ENCODE measurements at places on chromosomes 13 and 19.
A peak's percentile ranks its signal among the peaks of the same experiment; 100 is the strongest.

DNA sequence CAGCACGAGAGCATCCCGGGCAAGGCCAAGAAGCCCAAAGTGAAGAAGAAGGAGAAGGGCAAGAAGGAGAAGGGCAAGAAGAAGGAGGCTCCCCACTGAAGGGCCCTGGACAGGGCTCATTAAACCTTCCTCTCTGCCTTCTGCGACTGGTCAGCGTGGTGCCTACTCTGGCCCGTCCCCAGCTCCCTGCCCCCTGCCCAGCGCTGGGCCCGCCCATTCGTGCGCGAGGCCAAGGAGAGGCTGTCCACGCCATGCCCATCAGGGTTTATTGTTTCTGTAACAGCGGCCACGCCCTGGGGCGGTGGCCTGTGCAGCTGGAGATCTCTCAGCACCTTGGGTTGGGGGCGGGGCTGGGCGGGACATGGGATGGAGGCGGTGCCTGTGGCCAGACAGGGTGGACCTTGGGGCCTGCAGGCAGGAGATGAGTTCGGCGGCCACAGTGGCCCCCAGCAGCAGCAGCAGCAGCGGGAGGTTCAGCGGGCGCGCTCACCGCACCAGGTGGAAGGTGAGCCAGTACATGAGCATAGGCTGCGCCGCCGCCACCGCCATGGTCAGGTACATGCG, 897 bp downstream of the C19orf33 start:
- no peak for DNase-seq

DNA sequence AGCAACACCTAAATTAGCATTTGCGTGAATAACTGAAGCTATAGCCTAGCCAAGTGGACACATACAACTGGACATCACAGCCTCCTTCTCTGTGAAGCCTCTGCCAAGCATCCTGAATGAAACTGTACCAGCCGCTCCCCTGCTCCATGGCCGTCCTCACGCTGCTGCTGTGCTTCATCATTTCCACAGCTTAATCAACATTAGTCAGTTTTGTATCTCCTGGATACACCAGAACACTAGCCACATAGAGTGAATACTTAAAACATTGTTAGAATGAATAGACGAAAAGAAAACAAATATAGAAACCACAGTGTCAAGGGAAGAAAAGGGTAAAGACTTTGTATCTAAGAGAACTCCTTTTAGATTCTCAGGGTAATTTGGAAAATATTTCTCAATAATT, 1526.9 kb downstream of the EFNB2 start:
- DNase-seq, result no peak

DNA sequence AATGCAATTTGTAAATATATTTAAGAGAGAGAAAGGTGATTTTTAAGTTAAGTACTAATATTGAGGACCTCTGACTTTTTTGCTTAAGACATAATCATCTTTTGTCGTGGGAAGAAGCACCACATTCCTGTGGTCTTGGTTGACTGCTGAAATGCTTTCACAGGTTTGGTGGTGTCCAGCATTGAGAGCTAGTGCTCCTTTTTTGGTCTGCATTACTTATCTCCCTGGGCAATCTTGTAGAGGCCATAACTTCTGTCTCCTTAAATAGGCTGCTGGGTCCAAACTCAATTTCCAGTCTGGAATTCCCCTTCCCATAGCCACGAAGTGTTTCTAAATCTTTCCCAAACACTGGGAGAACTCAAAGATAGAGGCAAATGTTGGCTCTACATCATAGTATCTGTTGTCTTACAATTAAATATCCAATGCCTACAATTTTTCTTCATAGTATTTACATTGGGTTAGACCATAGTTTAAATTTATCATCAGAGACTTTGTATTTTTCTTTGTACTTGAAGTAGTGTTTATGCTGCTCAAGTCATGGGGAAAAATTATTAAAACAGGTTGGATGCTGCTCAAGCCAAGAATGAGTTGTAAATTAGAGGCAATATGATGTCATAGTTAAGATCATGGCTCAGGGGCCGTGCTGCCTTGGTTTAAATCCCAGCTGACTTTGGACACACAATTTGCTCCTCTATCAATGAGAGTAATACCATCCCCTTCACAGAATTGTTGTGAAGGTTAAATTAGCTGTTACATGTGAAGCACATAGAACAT, 105.6 kb downstream of the POSTN start:
- DNase-seq, result no peak

DNA sequence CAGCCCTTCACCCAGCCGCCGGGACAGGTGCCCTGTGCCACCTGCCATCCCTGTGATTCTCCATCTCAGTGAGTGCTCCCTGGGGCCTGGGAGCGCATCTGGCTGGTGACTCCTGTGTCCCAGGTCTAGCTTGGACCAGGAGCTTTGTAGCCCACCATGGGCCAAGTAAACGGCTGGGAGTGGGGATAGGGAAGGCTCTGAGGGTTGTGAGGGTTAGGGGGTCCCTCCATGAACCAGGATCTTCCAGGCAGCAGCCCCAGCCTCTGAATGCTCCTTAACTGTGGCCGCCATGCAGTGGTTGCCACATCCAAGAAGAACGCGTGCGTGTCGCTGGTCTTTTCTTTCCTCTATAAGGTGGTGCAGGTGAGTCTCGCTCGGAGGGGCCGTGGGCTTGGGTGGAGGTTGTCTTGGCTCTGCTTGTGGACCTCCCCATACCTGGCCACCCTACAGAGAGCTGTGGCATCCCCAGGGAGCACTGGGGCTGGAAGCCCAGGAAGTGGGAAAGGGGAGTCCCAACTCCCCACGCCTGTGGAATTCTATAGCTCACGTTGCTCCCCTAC, 8.4 kb downstream of the AP1M1 start:
- no peak for DNase-seq

- DNase-seq, result peak; percentile 26
These were observed 41.8 kb upstream of the ZNF429 start for GRCh38 chr19:21463449-21464105.

- no peak for DNase-seq
These were observed 1.7 kb upstream of the WBP4 start for GRCh38 chr13:41059456-41060081.

DNA sequence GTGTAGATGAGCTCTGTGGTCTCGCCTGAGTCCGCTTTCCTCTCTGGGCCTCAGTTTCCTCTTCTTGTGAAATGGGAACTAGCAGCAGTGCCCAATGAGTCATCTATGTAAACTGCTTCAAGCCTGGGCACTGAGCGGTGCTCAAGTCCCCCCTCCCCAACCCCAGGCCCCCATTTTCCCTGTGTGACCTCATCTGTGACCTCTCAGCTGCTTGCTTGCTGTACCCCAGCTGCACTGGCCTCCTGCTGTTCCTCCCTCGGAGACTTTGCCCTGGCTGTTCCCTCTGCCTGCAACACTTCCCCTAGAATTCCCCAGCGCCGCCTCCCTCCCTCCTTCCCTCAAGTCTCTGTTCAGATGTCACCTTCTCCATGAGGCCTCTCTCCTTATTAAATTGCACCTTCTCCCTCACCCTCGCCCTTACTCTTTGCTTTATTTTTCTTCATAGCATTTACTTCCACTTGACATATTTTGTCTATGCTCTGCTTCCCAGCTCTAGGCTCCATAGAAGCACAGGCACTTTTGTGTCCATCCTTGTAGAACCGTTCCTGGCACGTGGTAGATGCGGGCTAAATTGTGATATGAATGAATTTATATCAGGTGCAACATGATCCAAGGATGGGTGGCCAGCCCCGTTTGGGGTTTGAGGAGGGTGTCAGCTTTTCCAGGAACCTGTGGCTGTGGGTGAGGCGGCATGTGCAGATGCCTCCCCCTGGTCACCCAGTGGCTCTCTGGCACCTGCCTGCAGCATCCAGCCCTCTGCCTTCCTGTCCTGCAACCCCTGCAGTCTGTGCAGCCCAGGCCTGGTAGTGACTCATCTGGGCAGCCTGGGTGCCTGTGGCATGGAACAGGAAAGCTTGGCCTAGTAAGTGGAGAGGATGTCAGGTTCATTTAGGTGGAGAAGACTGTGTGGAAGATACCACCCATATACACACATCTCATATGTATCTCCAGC, 26.3 kb downstream of the SIPA1L3 start:
- DNase-seq, result no peak

DNA sequence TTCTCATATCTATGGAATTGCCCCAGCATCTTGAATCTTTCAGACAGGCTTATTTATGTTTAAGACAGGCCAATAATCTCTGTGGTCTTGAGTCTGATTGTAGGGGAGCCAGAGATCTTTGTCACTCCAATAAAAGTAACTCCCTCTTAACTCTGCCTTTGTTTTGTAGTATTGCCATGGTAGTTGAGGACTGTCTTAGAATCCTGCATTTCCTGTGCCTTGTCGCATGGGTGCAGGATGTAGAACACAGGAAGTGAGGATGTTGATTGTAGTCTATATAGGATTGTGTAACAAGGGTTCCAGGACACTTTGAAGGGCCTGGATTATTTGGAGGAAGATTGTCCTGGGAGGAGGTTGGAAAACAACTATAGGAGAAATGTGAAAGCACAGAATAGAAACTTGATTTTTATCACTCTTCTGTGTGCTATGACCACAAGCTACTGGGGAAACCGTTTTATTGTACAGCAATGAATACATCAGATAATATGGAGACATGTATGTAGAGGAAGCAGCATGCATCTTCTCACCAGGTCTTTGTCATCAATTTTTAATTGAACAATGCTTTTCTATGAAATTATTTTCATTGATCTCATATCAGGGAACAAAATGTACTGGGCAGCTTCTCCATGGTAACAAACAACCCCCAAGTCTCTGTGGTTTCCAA, 411.7 kb downstream of the FGF9 start:
- DNase-seq, result no peak

DNA sequence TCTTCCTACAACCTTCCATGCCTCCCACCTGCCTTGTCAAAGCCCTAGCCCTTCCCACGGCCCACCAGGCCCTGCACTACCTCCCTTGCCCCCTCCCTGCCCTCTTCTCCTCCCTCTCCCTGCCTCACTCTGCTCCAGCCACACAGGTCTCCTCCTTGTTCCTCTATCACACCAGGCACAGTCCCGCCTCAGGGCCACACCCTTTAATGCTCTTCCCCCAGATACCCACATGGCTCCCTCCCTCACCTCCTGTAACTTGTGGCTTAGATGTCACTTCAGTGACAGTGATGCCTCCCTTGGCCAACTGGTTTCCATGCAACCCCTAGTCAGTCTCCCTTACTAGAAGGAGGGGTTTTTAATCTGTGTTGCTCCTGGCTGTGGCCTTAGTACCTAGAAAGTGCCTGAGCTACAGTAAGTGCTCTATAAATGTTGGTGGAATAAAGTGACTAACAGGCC, 1.3 kb downstream of the SIRT6 start:
- DNase-seq, result no peak

DNA sequence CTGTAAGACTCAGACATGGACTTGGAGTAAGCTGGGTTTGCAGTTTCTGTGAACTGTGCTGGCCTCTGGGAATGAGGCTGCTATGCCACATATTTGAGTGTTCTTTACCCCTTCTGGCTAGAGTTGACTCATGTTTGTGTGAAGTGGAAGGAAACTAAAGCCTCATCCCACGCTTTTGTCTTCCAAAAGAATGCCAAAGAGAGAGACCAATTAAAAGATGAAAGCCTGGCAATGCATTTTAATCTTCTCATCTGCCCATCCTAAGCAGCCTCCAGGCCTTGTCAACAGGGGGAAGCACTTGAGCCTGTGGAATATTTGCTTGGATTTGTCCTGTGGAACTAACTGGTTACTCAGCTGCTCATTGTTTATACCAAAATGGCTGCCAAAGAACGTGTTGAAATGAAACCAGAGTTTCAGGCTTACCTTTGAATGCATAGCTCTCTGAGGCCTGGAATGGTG, 49.1 kb downstream of the LMO7 start:
- DNase-seq, result no peak

- no peak for DNase-seq
These were observed 12.9 kb downstream of the MIPEP start for GRCh38 chr13:23876265-23876664.

- no peak for DNase-seq
These were observed 24.5 kb downstream of the DIAPH3 start for GRCh38 chr13:60139272-60139671.

- DNase-seq, result no peak
These were observed 6.2 kb upstream of the WBP4 start for GRCh38 chr13:41054919-41055619.

DNA sequence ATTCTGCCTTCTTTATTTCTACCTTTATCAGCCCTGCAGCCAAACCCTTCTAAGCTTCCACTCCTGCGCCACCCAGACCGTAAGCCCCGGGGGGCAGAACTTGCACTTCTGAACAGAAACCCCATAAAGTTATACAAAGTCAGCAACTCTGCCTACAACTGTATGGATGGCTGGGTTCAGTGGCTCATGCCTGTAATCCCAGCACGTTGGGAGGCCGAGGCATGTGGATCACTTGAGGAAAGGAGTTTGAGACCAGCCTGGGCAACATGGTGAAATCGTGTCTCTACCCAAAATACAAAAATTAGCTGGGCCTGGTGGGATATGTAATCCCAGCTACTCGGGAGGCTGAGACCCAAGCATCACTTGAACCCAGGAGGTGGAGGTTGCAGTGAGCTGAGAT, 10.4 kb downstream of the RANBP3 start:
- DNase-seq, result no peak

DNA sequence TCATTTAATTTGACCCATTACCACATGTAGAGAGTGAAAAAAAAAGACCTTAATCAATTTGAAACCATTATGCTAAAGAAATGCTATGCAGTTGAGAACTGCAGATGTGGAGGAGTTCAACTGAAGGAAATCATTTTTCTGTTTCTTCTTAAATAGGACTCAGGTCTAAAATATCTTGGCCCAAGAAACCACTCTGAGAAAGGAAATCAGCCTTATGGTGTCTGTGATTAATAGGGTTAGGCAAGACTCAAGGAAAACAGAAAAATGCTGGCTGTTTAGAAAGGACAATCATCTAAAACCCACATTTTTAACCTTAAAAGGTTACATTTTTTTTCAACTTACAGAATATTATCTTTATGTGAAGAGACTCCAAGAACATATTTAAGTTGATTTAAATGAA, 1.9 kb upstream of the SLITRK1 start:
- no peak for DNase-seq
